ENCODE measurements at places on chromosomes 7 and 10. TPM values are rescaled to one million over a fixed set of nuclear protein-coding genes. Genes with fewer than 3 reads are reported as not detected.

Gene ADIRF
- not detected for total RNA-seq

Gene MOGAT3
- not detected for total RNA-seq

Gene SORCS1
- not detected for total RNA-seq

Gene CEP55
- 4.6 TPM for total RNA-seq

Gene C10orf105
- total RNA-seq, result 0.52 TPM

Gene NEUROD6
- total RNA-seq, result not detected

Gene ASB13
- total RNA-seq, result 2.9 TPM

Gene GPR26
- total RNA-seq, result not detected

Gene FAM131B
- total RNA-seq, result 0.27 TPM

Gene TRIM56
- total RNA-seq, result 44.6 TPM

Gene PNLIPRP2
- total RNA-seq, result not detected

Gene CALY
- 1.8 TPM for total RNA-seq

Gene TWIST1
- total RNA-seq, result 0.39 TPM

Gene MSS51
- total RNA-seq, result 3.9 TPM

Gene GARIN1A
- total RNA-seq, result 1.9 TPM

Gene ZNF488
- not detected for total RNA-seq

Gene FAM25G
- not detected for total RNA-seq

Gene SH2D4B
- 0.25 TPM for total RNA-seq

Gene KEL
- total RNA-seq, result 1.1 TPM

Gene ZWINT
- total RNA-seq, result 3.4 TPM

Gene DGKI
- total RNA-seq, result not detected

Gene CADPS2
- total RNA-seq, result not detected

Gene BUD31
- 130 TPM for total RNA-seq

Gene PRKG1
- total RNA-seq, result 0.30 TPM

Gene TRIM4
- total RNA-seq, result 28.6 TPM

Gene ZPBP
- total RNA-seq, result not detected

Gene MCM10
- total RNA-seq, result 2.1 TPM

Gene PPP1R3C
- not detected for total RNA-seq

Gene NPC1L1
- total RNA-seq, result 0.10 TPM

Gene CRTAC1
- not detected for total RNA-seq

Gene PTPRN2
- 1.6 TPM for total RNA-seq

Gene PRKCQ
- total RNA-seq, result 87.3 TPM

Gene TAS2R41
- total RNA-seq, result 0.59 TPM

Gene GDF2
- not detected for total RNA-seq

Gene TMEM130
- total RNA-seq, result not detected

Gene IKZF1
- total RNA-seq, result 376 TPM

Gene TLX1
- not detected for total RNA-seq

Gene INHBA
- total RNA-seq, result not detected

Gene PHYHIPL
- not detected for total RNA-seq

Gene MYO3A
- total RNA-seq, result not detected

Gene GSDME
- total RNA-seq, result not detected

Gene IFIT1B
- total RNA-seq, result not detected

Gene DIP2C
- 4.1 TPM for total RNA-seq

Gene NME8
- not detected for total RNA-seq

Gene BEND7
- total RNA-seq, result 0.35 TPM

Gene FAM241B
- total RNA-seq, result 9.7 TPM

Gene CALHM1
- total RNA-seq, result not detected

Gene SEMA3E
- total RNA-seq, result not detected

Gene OR2A42
- total RNA-seq, result 0.30 TPM

Gene NKX2-3
- total RNA-seq, result not detected

Gene AP3M1
- 24.3 TPM for total RNA-seq

Gene EGFR
- total RNA-seq, result not detected

Gene DRGX
- not detected for total RNA-seq

Gene ZNF853
- 0.96 TPM for total RNA-seq

Gene SFTPA1
- total RNA-seq, result not detected

Gene TFR2
- total RNA-seq, result 8.0 TPM

Gene HTR7
- not detected for total RNA-seq

Gene SHOC2
- total RNA-seq, result 91.3 TPM

Gene METTL27
- total RNA-seq, result 2.9 TPM

All from CD4-positive, CD25-positive, alpha-beta regulatory T cell (primary cell).